A549 treated with DMSO at 1 μM for 4 hours (cell line): ENCODE measurements at places on chromosomes 1 and 21. TPM values are rescaled to one million over a fixed set of nuclear protein-coding genes. Genes with fewer than 3 reads are reported as not detected.

SPATA46 gene
- not detected in 5 replicates for total RNA-seq

NPHS2 gene
- total RNA-seq, result not detected in 5 replicates

KRTAP21-2 gene
- total RNA-seq, result not detected in 5 replicates

TSACC gene
- 2.0 to 2.8 TPM (median 2.2 TPM) in 5 replicates for total RNA-seq

GPA33 gene
- total RNA-seq, result not detected in 5 replicates

NGF gene
- total RNA-seq, result 4.2 to 6.5 TPM (median 4.4 TPM) in 5 replicates

POU3F1 gene
- 0.04 to 0.07 TPM in 2 of 5 replicates, not detected in the others for total RNA-seq

COL11A1 gene
- 1.9 to 4.7 TPM (median 2.7 TPM) in 5 replicates for total RNA-seq

AQP10 gene
- not detected in 5 replicates for total RNA-seq

CTSK gene
- 1.5 to 2.4 TPM (median 1.7 TPM) in 5 replicates for total RNA-seq

RPL22 gene
- total RNA-seq, result 266 to 472 TPM (median 442 TPM) in 5 replicates

CDA gene
- 30.3 to 41.5 TPM (median 34.5 TPM) in 5 replicates for total RNA-seq

CYYR1 gene
- not detected in 5 replicates for total RNA-seq

BRDT gene
- total RNA-seq, result not detected in 5 replicates

INAVA gene
- total RNA-seq, result 40.0 to 45.9 TPM (median 41.7 TPM) in 5 replicates

VASH2 gene
- 3.6 to 4.8 TPM (median 4.5 TPM) in 5 replicates for total RNA-seq

OR2T5 gene
- not detected in 5 replicates for total RNA-seq

OPRD1 gene
- total RNA-seq, result 0.03 to 0.06 TPM (median 0.05 TPM) in 5 replicates

LCE1A gene
- not detected in 5 replicates for total RNA-seq

ARHGAP29 gene
- 16.9 to 23.8 TPM (median 20.2 TPM) in 5 replicates for total RNA-seq

IQGAP3 gene
- 11.7 to 19.1 TPM (median 16.5 TPM) in 5 replicates for total RNA-seq

ARTN gene
- 0.23 to 0.42 TPM (median 0.30 TPM) in 4 of 5 replicates, not detected in the other for total RNA-seq

KCNK2 gene
- 0.11 to 0.28 TPM (median 0.22 TPM) in 3 of 5 replicates, not detected in the others for total RNA-seq

CELA3A gene
- not detected in 5 replicates for total RNA-seq

S1PR1 gene
- total RNA-seq, result 0.05 to 0.17 TPM (median 0.07 TPM) in 5 replicates

TLR5 gene
- 0.05 to 0.45 TPM (median 0.18 TPM) in 4 of 5 replicates, not detected in the other for total RNA-seq

TEX38 gene
- 0.16 TPM in 1 of 5 replicates, not detected in the others for total RNA-seq

RPS6KA1 gene
- total RNA-seq, result 13.4 to 18.2 TPM (median 16.6 TPM) in 5 replicates
